ENCODE measurements at places on chromosomes 7 and 10. TPM values are rescaled to one million over a fixed set of nuclear protein-coding genes. Genes with fewer than 3 reads are reported as not detected.
A peak's percentile ranks its signal among the peaks of the same experiment; 100 is the strongest.

DNA sequence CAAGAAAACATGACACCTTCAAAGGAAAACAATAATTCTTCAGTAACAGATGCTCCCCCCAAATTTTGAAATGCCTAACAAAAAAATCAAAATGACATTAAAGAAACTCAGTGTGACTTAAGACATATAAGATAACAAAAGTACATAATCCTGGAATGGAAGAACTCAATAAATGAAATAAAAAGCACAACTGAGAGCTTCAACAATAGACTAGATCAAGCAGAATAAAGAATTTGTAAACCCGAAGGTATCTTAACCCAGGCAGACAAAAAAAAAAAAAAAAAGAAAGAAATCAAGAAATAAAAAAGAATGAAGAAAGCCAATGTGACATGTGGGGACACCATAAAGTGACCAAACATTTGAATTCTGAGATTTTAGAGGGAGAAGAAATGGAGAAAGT lies 27.7 kb upstream of the LRRD1 start:
- no peak for DNase-seq
- no peaks in the 10 kb centered on the region for H3K27me3 ChIP-seq
- peaks cover 66% of the 10 kb centered on the region for H3K36me3 ChIP-seq
- peaks cover 14% of the 10 kb centered on the region for H3K4me1 ChIP-seq

- H3K27ac ChIP-seq = no peak overlapping the region
- no peak overlapping the region for H3K4me3 ChIP-seq
These were observed 169.3 kb downstream of the SH3PXD2A start for GRCh38 chr10:103685880-103686669.

DNA sequence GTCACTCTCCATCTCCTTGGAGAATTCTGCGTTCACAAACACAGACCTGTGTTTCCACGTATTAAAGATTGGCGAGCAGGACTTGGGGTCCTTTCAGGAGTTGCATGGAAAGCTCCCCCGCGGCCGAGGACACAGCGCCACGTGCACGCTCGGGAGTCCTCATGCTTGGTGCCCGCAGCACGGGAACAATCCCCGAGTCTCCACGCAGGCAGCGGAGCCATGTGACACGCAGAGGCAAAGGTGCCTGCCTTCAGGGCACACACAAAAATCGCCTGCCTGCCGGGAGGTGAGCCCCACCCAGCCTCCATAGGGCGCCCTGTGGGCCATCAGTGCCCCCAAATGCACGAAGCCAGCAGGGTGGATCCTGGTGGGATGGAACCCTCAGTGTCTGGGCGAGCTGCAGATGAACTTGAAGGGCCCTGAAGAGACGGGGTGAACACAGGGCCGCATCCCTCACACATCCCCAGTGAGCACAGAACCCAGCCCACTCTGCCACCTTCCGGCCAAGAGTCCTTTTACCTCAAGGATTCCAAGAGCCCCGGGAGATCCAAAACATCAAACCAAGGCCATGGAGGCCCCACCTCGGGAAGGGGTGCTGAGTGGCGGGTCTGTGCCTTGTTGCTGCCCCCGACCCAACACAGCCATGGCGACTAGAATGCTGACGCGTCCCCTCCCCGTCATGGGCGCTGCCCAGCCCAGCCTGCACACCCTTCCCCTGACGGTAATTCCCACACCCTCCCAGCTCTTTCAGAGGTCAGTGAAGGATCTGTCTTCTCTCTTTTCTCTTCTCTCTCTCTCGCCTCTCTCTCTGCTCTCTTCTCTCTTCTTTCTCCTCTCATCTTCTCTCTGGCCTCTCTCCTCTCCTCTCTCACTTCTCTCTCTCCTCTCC lies 55.9 kb downstream of the CFAP46 start:
- no peak for DNase-seq
- H3K27me3 ChIP-seq = peaks cover 3% of the 10 kb centered on the region
- no peaks in the 10 kb centered on the region for H3K36me3 ChIP-seq
- H3K4me1 ChIP-seq = no peaks in the 10 kb centered on the region
- no peak overlapping the region for H3K27ac ChIP-seq

- no peak overlapping the region for H3K27ac ChIP-seq
- DNase-seq = no peak
- peaks cover 19% of the 10 kb centered on the region for H3K4me1 ChIP-seq
- H3K36me3 ChIP-seq = peaks cover 3% of the 10 kb centered on the region
- H3K27me3 ChIP-seq = no peaks in the 10 kb centered on the region
These were observed 21.0 kb downstream of the PWWP2B start for GRCh38 chr10:132417957-132418441.

DNA sequence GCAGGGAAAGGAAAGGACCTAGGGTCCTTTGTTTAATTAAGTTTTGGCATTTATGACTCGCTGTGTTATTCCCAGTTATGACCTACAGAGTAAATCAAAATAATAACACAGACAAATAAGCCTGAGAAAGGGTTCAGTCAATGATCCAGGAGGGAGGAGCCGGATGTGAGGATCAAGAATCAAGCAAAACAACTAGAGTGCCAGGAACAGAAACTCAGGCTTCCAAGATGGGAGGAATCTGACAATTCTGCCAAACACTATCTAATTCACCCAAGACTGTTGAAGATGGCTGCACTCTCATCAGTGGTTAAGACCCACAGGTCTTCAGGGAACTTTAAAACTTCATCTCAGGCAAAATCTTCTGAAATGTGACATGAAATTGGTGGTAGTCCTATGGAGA lies 50.3 kb upstream of the PIP4K2A start:
- no peaks in the 10 kb centered on the region for H3K4me1 ChIP-seq
- no peaks in the 10 kb centered on the region for H3K27me3 ChIP-seq
- no peak overlapping the region for H3K27ac ChIP-seq
- no peaks in the 10 kb centered on the region for H3K36me3 ChIP-seq

- H3K27me3 ChIP-seq = peaks cover 57% of the 10 kb centered on the region
- H3K36me3 ChIP-seq = no peaks in the 10 kb centered on the region
- H3K4me1 ChIP-seq = peaks cover 12% of the 10 kb centered on the region
- H3K4me3 ChIP-seq = peak overlapping the region; percentile 39
- DNase-seq = peak; percentile 20
These were observed 895 bp upstream of the ZNF804B start for GRCh38 chr7:88758381-88759229.

DNA sequence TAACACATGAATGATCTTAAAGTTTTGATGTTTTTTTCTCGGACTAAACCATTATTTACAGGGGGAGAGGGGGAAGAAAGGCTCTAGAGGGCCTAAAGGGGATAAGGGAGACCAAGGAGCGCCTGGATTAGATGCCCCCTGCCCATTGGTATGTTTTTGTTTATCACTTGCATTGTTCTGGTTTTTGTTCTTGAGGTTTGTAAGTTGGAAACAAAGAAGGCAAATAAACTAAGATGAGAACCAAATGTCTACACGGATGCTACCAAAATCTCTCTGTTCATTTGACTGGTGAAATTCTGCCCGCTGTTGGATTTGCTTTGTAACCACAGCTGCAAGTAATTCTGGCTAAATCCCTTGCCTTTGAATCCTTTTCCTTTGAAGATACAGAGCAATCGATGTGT lies 99.8 kb upstream of the MACROH2A2 start:
- H3K27me3 ChIP-seq = no peaks in the 10 kb centered on the region
- H3K36me3 ChIP-seq = no peaks in the 10 kb centered on the region
- H3K4me1 ChIP-seq = no peaks in the 10 kb centered on the region
- no peak overlapping the region for H3K27ac ChIP-seq
- DNase-seq = no peak

DNA sequence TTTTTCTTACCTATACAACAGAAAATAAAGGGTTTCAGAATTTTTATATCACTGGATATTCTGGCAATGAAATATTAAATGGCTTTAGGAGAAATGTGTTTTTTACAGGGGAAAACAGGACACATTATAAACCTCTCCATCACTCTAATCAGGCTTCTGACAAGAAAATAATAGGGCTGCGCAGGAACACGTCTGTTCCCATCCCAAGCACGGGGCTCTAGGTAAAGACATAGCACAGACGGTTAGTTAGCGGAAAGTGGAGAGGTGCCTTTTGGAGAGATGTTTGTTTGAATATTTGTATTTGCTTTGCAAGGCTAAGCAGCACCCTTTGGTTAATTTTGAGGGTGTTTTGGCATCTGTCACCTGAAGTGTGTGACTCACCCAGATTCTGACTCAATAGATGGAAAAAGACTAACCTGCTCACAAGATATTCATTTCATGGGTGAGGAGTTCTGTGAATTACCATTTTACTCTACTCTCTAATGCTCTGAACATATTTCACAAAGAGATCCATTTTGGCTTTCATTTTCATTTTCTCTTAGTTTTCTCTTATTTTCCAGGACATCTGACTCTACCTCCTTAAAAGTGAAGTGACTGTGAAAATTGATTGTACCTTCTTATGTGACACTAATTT lies 174.5 kb upstream of the AKR1E2 start:
- no peaks in the 10 kb centered on the region for H3K36me3 ChIP-seq
- peaks cover 43% of the 10 kb centered on the region for H3K4me1 ChIP-seq
- H3K27me3 ChIP-seq = no peaks in the 10 kb centered on the region
- peak; percentile 41 for DNase-seq

DNA sequence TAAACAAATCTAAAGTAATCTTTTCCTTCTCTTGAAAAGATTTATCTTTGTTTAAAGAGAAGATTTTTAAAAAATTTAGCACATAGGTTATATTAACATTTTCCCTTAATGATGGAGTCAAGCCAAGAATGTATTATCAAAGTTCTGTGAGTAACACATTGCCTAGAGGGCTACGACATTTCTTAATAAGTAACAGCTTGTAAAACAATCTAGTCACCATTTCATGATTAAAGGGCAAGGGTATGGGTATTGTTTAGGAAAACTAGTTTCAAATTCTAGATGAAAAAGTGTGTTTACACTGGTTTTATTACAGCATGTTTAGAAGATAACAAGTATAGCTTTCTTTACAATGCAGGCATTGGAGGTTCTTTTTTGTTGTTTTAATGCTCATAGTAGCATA lies 28.6 kb upstream of the LAMB4 start:
- DNase-seq = no peak
- H3K36me3 ChIP-seq = no peaks in the 10 kb centered on the region
- H3K4me3 ChIP-seq = no peak overlapping the region
- H3K4me1 ChIP-seq = peaks cover 3% of the 10 kb centered on the region
- H3K27me3 ChIP-seq = no peaks in the 10 kb centered on the region

DNA sequence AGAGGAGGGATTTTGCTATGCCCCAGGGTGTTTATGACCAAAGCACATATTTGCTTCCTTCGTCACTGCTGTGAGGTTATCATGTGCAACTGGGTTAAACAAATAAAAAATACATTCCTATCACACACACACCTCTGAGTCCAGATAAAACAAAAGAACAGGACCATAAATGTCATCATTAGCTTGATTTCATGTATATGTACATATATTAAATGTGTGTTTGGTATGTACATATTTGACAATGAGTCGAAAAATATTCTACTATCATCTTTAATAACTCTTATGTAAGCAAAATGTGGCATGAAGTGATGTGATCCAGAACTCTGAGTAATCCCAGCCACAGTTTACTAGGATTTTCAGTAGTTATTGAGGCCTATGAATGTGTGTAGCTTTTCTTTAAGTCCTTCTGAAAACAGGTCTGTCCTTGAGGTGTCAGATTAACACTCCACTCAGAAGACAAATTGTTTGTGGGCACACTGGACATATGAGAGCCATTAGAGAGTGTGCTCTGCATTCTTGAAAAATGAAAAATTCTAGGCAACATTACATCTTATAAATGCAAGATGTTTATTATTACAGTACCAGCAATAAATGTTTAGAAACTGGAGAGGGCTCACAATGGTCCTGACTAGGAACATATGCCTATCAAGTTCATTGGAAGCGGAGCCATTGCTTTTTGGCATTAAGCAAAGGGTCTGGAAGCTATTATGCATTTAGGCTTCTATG lies 335.1 kb upstream of the SEMA3A start:
- no peaks in the 10 kb centered on the region for H3K27me3 ChIP-seq
- no peaks in the 10 kb centered on the region for H3K36me3 ChIP-seq
- H3K27ac ChIP-seq = no peak overlapping the region
- H3K4me1 ChIP-seq = no peaks in the 10 kb centered on the region

DNA sequence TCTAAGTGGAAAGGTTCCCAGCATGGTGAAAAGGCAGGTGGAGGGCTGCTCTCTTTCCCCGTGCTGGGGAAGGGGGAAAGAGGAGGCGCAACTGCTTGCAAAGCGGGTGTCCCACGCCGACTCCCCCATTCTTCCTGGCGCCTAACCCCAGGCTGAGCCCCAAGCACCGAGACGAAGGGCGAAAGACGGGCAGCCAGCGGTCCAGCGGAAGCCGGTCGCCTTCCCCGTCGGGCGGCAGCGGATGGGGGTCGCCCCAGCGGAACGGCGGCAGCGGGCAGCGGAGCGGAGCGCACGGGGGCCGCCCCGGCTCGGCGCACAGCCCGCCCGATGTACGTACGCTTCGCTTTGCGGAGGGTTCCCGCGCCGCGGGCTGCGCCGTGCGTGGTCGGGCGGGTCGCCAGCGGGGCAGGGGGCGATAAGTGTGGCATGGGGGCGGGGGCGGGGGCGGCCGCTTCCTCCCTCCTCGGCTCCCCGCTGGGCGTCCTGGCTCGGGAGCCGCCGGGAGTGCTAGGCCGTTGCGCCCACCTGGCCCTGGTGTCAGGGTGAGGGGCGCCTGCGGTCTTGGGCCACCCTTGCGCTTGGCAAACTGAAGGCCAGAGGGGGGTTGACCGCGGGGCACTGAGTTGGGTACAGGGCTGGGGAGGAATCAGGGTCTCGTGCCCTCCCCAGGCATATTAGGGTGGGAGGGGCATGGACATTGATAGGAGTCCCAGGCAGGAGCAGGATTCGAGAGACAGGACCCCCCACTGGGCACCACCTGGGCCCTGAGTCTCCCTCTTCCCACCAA lies 35.2 kb upstream of the HSPB1 start:
- DNase-seq = no peak
- H3K4me1 ChIP-seq = peaks cover 4% of the 10 kb centered on the region
- no peaks in the 10 kb centered on the region for H3K36me3 ChIP-seq

DNA sequence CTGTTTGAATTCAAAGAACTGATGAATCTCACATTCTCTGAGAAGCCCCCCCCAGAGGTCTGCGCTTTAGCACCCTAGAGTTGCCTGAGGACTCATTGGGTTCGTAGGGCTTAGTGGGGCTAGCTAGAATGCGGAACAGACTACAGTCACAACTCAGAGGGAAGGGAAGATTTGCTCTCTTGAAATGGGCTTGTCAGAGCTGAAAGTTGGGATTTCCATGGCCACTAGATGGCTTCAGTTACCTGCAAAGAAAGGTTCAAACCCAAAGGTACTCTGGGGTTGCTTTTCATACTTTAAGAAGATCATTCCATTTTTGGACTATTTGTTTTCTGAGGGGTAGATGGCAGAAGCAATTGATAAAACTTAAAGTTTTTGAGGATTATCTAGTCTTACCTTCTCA lies 205.0 kb downstream of the BBS9 start:
- H3K4me3 ChIP-seq = no peak overlapping the region
- H3K27me3 ChIP-seq = no peaks in the 10 kb centered on the region
- no peak overlapping the region for H3K27ac ChIP-seq

- no peak for DNase-seq
- H3K4me3 ChIP-seq = no peak overlapping the region
- peaks cover 4% of the 10 kb centered on the region for H3K36me3 ChIP-seq
These were observed 59.5 kb downstream of the GRB10 start for GRCh38 chr7:50723173-50723572.

GRCh38 chr7:101664436-101664835 lies 35.3 kb upstream of the MYL10 start:
- DNase-seq = no peak
- no peaks in the 10 kb centered on the region for H3K4me1 ChIP-seq
- no peak overlapping the region for H3K27ac ChIP-seq
- H3K36me3 ChIP-seq = no peaks in the 10 kb centered on the region
- H3K27me3 ChIP-seq = no peaks in the 10 kb centered on the region

FEZF1 gene
- total RNA-seq = not detected

DNA2 gene
- total RNA-seq = 50.2 TPM

HELLS gene
- 109 TPM for total RNA-seq

HOXA11 gene
- total RNA-seq = not detected

FAM13C gene
- not detected for total RNA-seq

WEE2 gene
- not detected for total RNA-seq

CNTNAP2 gene
- total RNA-seq = 0.14 TPM
